Activated CD8-positive, alpha-beta memory T cell treated with anti-CD3 and anti-CD28 coated beads for 1 hour (primary cell): ENCODE measurements at places on chromosomes 4 and X.

DNA sequence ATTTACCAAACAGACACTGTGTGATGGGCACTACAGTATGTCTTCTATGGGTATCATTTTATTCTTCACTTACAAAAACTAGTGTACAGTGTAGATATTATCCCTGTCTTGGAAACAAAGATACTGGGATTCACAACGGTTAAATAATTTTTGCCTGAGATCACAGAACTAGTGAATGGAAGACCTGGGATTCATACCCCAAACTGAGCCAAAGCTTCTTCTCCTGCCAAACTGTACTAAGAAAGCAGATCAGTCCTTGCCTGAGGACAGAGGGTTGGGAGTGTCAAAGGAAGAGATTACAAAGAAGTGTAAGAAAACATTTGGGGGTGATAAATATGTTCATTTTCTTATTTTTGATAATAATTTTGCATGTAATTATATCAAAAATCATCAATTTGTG, 43.1 kb downstream of the PPA2 start:
- DNase-seq, result no peak

DNA sequence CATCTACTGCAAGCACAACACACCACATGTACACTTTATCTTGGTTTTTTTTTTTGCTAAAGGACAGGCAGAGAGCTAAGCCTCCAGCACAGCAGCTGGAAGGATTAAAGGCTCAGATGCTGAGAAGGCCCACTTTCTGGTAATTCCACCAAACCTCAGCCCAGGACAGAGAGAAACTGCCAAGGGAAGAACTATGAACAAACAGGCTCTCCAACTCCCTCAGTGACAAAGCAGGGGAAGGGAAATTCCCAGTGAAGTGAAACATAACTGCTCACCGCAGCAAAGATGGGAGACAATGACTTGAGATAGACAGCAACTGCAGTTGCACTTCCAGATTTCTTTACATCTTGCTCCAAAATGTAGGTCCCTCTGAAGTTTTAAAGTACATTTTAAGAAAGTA, 4.8 kb downstream of the PROM1 start:
- DNase-seq, result no peak

- no peak for DNase-seq
Observed at GRCh38 chr4:81494031-81494431, 22.3 kb upstream of the RASGEF1B start.

DNA sequence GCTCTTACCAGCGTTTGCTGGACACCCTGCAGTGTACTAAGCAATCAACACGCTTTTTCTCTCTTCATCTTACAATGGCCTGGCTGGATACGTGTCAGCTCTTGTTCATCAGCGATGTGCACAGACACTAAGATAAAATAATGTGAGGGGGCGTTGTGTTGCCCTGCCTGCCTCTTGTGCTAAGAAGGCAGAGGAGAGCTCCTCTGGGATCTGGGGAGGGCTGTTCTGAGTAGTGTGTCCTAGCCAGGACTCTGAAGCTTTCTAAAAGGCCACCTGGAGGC, 49.7 kb downstream of the NELFA start:
- no peak for DNase-seq

GRCh38 chrX:45322820-45323219, 122.1 kb upstream of the DIPK2B start:
- DNase-seq, result no peak
